ENCODE measurements at places on chromosomes 7 and 10.

- no peak for DNase-seq
These were observed 136.4 kb upstream of the FGFR2 start for GRCh38 chr10:121734589-121735045.

GRCh38 chr7:133157045-133157444, 75.2 kb upstream of the CHCHD3 start:
- no peak for DNase-seq

DNA sequence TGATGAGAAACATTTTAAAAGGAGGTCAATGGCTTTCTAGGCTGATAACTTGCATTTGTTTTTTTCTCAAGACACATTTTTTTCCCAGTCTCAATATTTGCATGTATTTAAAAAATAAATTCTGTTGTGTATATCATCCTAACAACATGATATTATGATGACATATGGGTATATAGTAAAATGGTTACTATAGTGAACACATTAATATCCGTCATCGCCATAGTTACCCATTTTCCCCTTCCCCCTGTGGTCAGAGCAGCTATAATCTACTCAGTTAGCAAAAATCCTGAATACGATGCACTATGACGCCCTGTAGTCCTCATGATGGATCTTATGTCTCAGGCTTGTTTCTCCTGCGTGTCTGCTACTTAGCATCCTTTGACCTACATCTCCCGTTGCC, 60.9 kb upstream of the ZPBP start:
- no peak for DNase-seq

- DNase-seq, result no peak
These were observed 1144.6 kb downstream of the SORCS3 start for GRCh38 chr10:105785721-105786120.

DNA sequence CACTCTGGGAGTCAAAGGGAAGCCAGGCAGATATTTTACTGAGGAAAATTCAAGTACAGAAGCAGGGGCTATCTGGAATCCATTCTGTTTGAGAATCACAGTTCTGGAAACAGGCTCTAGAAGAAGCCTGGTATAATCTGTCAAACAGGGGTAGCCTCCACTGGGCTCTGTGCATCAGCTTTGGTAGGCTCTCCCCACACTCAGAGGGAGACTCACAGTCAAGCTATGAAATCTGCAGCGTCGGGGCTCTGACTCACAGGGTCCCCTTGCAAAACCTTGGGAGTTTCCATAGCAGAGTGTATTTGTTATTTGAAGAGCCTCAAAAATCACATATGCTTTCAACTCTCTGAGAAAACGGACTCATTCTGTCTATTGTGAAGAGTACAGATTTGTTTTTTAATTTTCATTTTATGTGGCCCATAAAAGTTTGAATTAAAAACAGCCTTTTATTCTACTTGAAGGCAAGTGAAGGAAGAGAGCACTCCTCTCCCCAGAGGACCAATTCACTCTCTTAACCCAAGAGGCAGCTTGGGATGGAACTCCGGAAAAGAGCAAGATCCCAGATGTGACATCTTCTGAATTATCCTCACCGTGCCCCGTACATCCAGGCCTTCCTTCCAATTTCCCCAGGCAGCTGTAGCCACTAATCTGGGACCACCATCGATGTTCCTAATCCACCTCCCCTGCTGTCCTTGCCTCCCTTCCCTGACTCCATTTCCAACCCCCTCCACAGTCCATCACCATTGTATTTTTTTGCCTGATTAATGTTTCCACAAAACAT, 590.9 kb upstream of the MGMT start:
- DNase-seq, result no peak

All from T-helper 1 cell (primary cell).